ENCODE measurements at places on chromosomes 4 and X. TPM values are rescaled to one million over a fixed set of nuclear protein-coding genes. Genes with fewer than 3 reads are reported as not detected.

GRCh38 chr4:79472036-79472435, 64.0 kb upstream of the GK2 start:
- no peak for DNase-seq

DNA sequence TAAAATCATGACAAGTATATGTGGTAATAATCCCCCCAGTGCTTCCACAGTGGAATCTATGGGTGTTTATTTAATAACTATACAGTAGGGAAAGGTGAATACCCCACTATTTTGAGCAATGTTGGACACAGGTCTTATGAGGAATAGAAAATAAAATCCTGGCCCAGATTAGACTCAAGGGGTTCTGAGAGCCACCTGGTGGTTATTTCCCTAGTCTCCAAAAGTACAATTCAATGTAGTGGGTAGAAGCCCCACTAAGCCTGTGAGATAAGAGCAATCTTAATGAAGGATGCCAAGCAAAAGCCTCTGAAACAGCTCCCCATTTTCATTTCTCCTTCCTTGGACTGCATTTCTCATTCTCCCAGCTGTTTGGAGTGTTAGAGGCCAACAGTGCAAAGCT, 328.2 kb upstream of the NR3C2 start:
- DNase-seq: no peak

DNA sequence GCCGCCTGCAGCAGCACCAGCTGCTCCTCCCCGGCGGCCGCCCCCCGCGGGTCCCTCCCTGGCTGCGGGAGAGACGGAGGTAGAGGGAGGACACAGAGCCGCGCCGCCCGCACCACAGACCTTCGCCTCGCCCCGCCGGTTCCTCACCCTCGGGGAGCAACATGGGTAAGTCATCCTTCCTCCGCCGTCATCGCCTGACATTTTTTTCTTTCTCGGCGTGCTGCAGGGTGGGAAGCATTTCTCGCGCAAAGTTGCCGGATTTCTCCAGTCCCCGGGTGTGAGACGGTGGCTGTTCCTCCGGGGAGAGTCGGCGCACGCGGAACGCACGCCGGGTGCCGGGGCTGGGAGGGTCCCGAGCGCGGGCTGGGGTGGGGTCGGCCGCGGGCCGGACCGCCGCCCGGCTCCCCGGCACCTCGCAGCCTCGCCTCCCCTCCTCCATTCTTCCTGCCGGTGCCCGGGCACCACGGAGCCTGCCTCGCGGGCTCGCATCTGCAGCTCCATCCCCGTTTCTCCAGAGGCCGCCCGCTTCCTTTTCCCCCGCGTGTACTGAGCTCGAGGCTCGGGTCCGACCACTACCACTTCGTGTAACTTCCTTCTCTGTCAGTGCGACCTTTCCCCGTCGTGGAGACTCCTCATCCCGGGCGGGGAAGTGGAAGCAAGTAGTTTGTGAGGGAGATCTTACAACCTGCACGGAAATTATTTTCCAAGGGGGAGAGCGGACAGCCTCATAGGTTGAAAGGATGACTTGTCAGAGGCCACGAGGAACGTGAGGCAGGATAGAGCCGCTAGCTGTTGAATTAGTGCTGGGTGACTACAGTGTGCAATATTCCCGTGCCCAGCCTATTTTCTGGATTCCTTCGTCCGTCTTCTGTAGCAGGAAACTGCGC, 464 bp downstream of the RAP1GDS1 start:
- DNase-seq: peak; percentile 23

DNA sequence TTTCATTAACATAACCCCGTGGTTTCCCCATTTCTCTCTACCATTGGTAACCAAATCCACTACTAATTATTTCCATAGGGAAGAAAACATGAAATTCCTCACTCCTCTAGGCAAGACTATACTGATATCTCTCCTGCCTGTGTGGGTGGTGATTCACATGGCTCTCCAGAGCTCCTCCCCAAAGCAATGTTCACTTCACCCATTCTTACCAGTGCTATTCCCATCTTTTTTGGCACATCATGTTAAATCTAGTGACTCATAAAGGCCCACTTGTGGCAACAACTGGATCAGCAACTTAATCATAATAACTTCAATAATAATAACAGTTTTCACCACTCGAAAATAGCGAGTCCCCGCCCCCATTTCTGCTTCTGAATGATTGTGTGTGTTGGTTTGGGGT, 6.1 kb upstream of the HCCS start:
- no peak for DNase-seq

CBR4 gene
- total RNA-seq: 6.7 TPM

NXF2B gene
- not detected for total RNA-seq

STATH gene
- total RNA-seq: not detected

Measured in hematopoietic multipotent progenitor cell (in vitro differentiated cells).